ENCODE measurements at places on chromosomes 12 and 14.

DNA sequence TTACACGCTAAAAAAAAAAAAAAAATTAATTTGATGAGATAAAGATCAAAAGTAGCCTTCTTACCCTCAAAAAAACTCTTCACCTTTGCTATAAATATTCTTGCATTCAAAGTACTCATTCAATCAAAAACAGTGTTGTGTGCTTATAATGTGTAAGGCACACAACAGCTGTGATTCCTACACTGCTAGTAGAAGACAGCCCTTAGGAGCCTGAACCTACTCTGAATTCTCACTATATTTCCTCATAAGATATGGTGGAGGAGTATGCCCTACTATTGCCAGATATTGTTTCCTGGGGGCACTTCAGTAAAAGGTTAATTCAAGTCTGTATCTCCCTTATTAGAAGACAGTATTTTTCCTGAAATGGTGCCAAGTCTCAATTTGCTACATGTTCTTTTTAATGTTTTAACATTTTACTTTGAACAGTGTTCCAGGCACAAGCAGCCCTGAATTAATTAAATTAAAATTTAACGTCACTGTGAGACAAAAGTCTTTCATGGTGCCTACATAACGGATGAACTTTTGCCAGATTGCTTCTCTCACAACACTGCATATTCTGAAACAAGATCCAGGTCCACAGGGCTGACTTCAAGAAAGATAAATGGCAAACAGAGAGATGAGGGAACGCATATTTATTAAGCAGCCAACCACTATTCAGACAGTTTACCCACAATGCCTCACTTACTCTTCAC lies 19.3 kb downstream of the PPP2R5E start:
- DNase-seq: no peak

DNA sequence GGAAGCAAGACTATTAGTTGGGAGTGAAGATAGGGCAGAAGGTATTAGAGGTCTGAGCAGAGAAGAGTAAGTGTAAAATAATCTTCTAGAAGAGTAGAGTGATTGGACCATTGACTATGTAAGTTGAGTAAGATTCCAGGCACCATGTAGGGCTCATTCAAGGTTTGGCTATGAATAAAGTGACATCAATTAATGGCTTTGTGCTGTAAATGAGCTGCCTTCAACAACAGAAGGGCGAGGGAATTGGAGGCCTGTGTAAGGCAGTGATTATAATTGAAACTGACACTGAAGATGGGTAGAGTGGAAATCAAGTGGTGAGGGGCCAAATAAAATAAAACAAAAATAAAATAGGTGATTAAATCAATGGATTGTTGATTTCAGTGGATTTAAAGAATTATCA lies 26.4 kb downstream of the PTPRQ start:
- no peak for DNase-seq

GRCh38 chr14:60328583-60328982 lies 79.6 kb downstream of the PPM1A start:
- no peak for DNase-seq

- DNase-seq: no peak
Observed at GRCh38 chr14:72332046-72332445, 399.8 kb downstream of the RGS6 start.

DNA sequence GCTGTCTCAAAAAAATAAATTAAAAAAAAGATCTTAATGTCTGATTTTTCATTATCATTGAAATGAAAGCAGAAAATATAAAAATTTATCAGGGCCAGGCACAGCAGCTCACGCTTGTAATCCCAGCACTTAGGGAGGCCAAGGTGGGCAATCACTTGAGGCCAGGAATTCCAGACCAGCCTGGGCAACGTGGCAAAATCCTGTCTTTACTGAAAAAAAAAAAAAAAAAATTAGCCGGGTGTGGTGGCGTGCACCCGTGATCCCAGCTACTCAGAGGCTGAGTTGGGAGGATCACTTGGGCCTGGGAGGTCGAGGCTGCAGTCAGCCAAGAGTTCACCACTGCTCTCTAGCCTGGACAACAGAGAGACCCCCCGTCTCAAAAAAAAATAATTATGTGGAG lies 37.6 kb upstream of the CLIP1 start:
- DNase-seq: no peak

- no peak for DNase-seq
Observed at GRCh38 chr12:79657136-79657535, 33.6 kb downstream of the PAWR start.

GRCh38 chr14:103848175-103849077 lies 1.1 kb upstream of the PPP1R13B start:
- no peak for DNase-seq

GRCh38 chr12:94047781-94048567 lies 100.4 kb upstream of the PLXNC1 start:
- no peak for DNase-seq

DNA sequence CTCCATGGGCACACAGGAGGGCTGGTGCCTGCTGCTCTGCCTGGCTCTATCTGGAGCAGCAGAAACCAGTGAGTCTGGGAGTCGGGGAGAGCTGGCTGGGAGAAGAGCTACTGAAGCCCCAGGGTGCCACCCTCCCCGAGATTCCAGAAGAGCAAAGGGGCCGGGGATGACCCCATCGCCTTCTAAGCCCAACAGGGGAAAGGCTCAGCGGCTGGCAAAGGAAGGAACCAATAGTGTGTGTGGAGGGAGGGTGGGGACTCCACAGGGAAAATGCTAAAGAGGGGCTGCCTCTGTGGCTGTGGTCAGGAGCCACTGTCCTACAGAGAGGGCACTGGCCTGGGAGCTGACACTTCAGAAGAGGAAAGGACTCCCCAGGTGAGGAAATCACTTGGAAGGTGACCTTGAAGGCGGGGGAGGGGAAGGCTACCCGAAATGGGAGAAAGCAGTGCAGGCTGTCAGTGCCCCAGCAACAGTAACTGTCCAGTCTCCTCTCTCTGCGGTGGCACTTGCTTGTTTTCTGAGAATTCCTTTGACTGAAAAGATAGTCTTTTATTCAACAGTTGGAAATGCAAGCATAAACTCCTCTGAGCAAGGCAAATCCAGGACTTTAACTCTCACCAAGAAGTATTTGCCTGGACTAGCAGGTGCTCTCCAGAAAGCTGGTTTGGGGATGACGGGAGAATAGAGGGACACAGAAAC lies 552 bp downstream of the TAPBPL start:
- DNase-seq: peak; percentile 62

DNA sequence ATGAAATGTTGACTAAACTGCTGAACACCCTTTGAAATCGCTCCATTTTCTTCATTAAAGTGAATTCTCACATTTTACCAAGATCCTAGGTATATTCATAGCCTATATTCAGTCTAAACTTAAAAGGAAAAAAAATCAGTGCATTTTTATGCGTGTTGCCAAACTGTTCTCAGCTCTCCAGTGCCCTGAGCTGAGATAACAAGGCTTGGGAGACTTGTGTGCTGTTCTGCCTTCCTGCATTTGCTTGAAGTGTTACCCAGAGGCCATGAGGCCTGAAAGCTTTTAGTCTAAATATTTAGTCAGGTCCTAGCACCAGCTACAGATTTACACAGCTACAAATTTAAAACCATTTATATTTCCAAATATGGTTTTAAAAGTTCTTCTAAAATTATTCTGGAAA lies 8.6 kb upstream of the PALS1 start:
- DNase-seq: no peak

GRCh38 chr14:32023540-32023939 lies 53.6 kb upstream of the ARHGAP5 start:
- no peak for DNase-seq

- DNase-seq: no peak
Observed at GRCh38 chr14:85451421-85451820, 78.5 kb upstream of the FLRT2 start.

GRCh38 chr12:14238221-14238792 lies 127.2 kb upstream of the ATF7IP start:
- peak; percentile 20 for DNase-seq

- no peak for DNase-seq
Observed at GRCh38 chr14:94103554-94104150, 6.9 kb upstream of the IFI27 start.

DNA sequence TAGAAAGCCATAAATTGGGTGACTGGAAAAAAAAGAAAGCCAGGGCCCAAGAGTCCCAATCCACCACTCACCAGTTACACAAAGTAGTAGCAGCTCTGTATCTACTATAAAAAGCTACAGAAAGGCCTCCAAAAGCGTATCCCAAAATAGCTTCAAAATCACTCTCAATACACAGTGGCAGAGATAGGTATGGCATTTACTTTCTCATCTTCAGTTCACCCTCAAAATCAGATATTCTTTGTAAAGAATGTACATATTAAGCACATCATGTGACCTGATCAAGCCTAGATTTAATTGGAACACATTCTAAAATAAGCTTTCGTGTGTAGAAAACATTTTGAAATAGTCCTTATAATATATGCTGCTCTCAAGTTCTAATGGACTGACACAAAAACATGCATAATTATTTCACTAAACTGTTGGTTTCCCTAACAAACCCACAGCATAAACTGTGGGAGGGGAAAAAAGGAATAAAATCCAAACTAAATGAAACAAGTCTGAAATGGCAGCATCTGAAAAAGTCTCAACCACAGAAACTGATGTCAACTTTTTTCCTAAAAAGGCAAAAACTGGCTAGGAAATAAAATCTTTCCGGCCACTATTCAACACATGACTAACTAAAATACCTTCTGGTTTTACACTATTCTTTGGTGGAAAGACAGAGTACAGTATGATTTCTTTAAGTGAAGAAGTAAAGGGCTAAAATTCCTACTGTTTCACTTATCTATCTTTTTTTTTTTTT lies 25.9 kb downstream of the UBE2N start:
- DNase-seq: no peak

GRCh38 chr14:65354715-65355114 lies 57.8 kb upstream of the FUT8 start:
- no peak for DNase-seq

- DNase-seq: no peak
Observed at GRCh38 chr14:54877703-54878021, 25.0 kb downstream of the GCH1 start.

- no peak for DNase-seq
Observed at GRCh38 chr12:51749206-51749985, 99.1 kb downstream of the FIGNL2 start.

DNA sequence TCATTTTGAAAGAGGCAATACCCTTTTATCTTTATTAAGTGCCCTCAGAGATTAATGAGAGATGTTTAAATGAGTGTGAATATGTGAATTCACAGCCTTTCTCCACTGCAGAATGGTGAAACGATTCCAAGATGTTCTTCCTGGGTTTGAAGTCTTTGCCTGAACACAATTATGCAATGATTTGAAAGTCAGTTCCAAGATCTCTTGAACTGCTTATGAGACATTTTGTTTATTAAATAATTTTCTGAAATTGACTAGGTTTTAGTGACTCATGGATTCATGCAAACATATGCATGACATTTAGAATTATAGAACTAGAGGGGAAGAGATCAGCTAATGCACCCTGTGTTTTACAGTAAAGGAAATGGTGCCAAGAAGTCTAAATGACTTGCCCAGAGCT lies 118.1 kb upstream of the SLC38A2 start:
- DNase-seq: no peak

GRCh38 chr14:27181333-27181732 lies 583.5 kb upstream of the NOVA1 start:
- DNase-seq: no peak

GRCh38 chr12:88351146-88351545 lies 209.0 kb downstream of the TMTC3 start:
- DNase-seq: no peak

DNA sequence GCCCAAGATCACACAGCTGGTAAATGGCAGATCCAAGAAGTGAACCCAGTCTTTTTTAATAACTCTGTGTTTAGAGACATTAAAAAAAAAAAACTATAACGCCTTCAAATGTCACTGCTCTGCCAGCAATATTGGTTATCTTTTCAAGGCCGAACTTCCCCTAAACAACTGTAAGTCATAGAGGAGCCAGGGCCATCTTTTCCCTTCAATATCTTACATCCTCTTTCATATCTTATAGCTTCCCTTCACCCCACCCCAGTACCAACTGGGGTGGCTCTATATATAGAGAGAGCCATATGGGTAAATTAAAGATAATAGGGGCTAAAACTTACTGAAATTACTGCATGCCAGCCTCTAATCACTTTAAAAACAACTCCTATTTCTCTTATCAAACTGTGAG lies 100.2 kb downstream of the STAB2 start:
- DNase-seq: no peak

GRCh38 chr12:26678697-26679660 lies 154.0 kb downstream of the ITPR2 start:
- no peak for DNase-seq

DNA sequence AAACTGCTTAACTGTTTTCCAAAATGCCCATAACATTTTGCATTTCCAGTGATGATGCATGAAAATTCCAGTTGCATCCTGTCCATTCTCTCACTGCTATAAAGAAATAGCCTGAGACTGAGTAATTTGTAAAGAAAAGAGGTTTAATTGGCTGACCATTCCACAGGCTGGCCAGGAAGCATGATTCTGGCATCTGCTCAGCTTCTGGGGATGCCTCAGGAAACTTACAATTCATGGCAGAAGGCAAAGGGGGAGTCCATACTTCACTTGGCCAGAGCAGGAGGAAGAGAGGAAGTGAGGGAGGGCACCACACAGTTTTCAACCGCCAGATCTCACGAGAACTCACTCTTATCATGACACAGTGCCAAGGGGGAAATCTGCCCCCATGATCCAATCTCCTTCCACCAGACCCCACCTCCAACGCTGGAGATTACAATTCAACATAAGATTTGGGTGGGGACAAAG lies 18.2 kb upstream of the CLEC2D start:
- peak; percentile 26 for DNase-seq

DNA sequence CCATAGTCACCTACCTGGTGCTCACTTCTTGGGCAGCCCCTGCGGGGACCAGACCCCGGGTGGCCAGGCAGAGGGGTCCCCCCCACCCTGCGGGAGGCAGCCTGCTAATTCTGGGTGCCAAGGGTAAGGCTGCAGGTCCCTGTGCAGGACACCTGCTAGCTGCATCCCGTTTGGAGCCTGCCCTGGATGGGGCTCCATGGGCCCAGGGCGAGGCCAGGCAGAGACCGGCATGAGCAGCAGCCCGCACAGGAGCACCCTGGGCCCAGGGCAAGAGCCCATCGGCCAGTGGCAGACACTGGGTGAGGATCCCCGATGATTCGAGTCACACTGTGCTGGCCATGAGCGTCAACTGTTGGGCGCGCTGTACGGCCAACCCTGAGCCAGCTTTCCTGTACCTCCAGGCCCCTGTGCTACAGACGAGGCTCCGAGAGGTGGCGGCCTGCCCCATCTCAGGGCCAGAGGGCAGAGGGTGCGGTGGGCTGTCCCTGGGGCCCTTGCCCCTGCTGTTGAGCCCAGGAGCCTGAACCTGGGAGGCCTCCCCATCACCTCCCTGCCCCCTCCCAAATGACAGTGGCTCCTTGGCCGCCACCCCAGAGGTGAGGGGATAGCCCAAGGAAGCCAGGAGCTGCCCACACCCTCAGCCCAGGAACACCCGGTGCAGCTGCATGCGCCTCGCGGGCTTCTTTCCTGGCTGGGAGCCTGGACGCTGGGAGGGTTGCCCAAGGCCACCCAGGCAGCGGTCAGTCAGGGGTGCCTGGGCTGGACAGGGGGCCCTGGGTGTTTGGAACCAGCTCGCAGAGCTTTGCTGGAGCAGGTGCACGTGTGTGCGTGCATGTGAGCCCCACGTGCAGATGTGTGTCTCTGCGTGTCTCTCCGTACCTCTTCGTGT lies 47.7 kb downstream of the CYP46A1 start:
- no peak for DNase-seq
